ENCODE measurements at places on chromosomes 5 and 9. TPM values are rescaled to one million over a fixed set of nuclear protein-coding genes. Genes with fewer than 3 reads are reported as not detected.

PLAA gene
- total RNA-seq, result 26.0 TPM

GRCh38 chr5:42057254-42057690 lies 132.2 kb downstream of the FBXO4 start:
- no peak for DNase-seq

GRCh38 chr5:118988866-118989180 lies 476 bp upstream of the DTWD2 start:
- no peak for DNase-seq

DNA sequence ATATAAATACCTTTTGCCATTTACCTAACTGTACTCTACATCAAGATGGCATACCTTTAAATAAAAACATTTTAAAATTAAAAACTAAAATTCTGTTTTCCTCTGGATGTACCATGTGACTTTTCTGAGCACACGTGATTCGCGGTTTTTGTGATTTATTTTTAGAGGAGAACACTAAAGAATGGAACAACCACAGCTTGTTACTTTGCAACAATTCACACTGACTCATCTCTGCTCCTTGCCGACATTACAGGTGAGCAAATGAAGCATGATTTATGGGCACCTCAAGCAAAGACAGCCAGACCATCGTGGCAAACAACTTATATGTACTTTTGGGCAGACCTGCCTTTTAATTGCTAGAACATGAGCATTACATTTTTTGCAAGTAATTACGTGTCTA lies 61.3 kb downstream of the GDA start:
- DNase-seq, result no peak

DNA sequence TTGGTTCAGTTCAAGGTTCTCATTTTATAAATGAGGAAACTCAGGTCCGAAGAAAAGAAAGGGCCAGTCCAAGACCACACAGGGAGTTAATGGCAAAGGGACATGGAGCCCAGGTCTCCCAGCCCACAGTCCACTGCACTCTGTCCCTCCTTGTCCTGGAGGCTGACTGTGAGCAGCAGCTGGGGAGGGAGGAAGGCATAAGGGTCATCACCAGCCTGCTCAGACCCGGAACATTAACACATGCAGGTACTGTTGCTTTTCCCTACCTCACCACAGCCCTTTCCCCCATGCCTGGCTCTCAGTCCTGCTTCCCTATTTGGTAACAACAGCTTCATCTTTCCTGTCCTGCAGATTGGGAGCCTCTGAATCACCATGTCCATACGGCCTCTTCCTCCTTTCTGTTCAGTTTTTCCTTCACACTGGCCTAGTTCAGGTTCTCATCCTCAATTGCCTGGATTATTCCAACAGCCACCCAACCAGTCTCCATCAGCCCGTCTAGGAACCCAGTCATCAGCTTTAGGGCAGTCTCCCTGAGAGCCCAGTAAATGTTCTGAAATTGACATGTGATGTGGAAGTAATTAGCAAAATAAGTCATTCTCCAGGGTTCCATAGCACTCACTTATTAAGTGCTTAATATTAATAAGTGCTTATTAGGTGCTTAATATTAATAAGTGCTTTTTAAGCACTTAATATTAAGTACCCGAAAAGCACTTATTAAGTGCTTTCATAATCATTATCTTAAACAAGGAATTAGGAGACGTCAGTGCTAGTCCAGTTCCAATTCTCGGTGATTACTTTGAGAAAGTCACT lies 4.3 kb downstream of the GPX3 start:
- no peak for DNase-seq

- DNase-seq, result no peak
Measured at GRCh38 chr5:16656561-16657191, 39.9 kb upstream of the RETREG1 start.

GRCh38 chr5:119288379-119289033 lies 67.3 kb upstream of the TNFAIP8 start:
- DNase-seq, result no peak

Data from ureter (tissue), 1 donor.